Stimulated activated CD4-positive, alpha-beta T cell treated with anti-CD3 and anti-CD28 coated beads, Interleukin-1b, Interleukin-23, amount 100 ng/mL, for 4 hours (primary cell): ENCODE measurements at places on chromosomes 3 and 15.

DNA sequence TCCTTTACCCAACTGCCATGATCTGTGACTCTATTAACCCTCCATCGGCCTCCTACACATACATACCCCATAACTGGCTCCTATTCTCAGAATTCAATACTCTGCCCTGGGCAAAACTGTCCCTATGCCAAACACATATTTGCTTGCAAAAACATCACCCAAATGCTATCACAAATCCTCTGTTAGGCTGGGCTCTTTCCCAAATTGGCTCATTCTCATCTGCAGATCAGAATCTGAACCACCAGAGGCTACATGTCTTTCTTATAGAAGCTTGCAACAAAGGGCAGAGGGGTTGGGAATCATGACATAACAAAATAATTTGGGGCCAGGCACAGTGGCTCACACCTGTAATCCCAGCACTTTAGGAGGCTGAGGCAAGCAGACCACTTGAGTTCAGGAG, 45.4 kb upstream of the GOLM2 start:
- DNase-seq = no peak

- DNase-seq = no peak
Observed at GRCh38 chr15:24877174-24877573, 77.6 kb upstream of the SNRPN start.

- no peak for DNase-seq
Observed at GRCh38 chr3:79767194-79767904, 449 bp downstream of the ROBO1 start.

DNA sequence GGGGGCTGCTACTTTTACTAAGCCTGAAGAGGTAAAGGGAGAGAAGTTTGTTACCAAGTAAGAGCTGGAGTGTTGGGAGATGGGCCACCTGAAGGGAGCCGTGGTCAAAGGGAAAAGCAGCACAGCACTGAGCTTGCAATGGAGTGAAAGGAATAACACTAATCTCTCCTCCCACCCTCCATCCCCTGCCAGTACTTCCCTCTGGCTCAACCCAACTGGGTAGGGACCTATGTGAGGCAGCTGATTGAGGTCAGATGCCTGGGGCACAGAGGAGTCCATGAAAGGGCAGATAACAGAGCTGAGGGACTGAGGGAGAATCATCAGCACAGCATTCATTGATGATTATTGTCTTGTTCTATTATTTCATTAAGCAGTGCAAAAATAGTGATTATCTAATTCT, 212.4 kb upstream of the TBC1D5 start:
- no peak for DNase-seq

- DNase-seq = no peak
Observed at GRCh38 chr15:58839485-58839884, 68.4 kb downstream of the MINDY2 start.

DNA sequence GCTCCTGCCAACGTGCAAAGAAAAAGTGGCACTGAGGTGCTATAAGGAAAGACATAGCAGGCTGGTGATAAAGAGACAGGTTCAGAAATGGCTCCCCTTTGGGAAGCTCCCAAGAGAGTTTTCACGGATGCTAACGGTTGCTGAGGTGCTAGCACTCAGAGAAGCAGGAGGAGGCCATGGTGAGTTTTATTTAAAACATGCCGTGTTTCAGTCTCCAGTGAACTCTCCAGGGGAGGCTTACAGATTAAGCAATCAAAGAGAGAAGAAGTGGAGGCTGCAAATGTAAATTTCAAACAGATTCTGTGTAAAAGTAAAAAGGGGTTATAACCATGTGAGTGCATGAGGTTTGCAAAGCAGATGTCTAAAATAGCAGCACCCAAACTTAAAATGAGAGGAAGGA, 346.2 kb downstream of the NTRK3 start:
- no peak for DNase-seq

DNA sequence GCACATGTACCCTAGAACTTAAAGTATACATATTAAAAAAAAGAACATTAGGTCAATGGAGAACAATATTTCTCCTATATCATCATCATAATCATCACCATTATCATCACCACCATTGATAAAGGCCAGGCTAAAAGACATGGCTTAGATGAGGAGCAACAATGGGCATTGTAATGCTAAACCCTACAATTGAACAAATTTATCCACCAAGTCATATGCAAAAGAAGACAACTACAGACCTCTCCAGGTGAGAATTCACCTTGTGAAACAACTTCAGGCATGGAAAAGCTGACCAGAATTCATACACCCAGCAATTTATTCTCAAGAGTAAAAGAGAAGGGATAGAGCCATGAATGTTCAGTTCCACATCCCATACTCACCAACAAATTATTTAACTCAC, 46.3 kb upstream of the BBX start:
- DNase-seq = no peak

GRCh38 chr3:194575484-194576210, 57.6 kb downstream of the TMEM44 start:
- DNase-seq = no peak

- no peak for DNase-seq
Observed at GRCh38 chr3:117914540-117915100, 1120.0 kb downstream of the IGSF11 start.

DNA sequence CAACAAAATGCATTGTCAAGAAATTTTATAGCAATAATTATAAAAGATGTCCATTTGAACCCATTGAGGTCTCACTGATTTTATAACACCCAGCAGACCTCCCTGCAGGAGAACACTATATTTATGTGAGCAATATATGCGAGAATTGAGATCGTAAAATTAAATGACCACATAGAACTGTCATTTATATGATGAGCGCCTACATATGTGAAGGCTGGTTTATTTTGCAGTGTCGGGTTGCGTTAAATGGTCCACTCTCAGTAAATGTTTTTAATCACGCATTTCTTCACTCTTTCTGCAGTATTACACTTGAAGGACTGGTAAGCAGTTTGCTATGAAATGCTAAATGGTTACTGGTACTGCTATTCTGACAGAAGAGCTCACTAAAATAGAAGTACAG, 408.5 kb upstream of the AGTR1 start:
- DNase-seq = no peak

DNA sequence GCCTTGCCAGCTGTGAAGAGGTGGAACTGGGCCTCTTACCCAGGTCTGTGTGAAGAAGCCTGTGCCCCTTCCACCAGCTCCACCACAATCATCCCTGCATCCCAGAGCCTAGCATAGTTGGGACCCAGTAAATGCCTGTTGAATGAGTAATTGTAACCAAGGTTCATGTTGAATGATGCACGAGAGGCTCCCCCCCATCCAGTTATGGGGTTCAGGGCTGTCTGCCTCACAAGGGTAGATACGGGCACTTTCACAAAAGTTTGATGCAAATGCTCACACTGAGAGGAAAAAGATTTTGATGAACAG, 29.5 kb upstream of the TSEN2 start:
- no peak for DNase-seq
